ENCODE measurements at places on chromosomes 2 and 18. TPM values are rescaled to one million over a fixed set of nuclear protein-coding genes. Genes with fewer than 3 reads are reported as not detected.

DNA sequence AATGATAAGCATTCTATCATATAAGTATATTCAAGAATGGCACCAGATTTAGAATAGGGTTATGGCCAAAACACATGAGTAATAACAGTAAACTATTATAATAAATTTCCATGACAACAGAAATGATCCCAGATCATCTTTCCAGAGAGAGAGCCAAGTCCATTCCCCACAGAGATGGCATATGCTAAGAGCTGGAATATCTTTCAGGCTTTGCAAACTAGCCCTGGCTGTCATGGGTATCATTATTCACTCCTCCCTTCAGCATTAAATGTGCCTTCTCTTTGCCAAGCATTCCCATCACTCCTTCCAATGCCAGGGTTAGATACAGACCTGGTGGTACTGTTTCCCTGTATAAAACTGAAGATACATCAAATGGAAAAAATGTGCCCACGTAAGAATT is 10.9 kb downstream of the FEZ2 start:
- DNase-seq, result no peak

DNA sequence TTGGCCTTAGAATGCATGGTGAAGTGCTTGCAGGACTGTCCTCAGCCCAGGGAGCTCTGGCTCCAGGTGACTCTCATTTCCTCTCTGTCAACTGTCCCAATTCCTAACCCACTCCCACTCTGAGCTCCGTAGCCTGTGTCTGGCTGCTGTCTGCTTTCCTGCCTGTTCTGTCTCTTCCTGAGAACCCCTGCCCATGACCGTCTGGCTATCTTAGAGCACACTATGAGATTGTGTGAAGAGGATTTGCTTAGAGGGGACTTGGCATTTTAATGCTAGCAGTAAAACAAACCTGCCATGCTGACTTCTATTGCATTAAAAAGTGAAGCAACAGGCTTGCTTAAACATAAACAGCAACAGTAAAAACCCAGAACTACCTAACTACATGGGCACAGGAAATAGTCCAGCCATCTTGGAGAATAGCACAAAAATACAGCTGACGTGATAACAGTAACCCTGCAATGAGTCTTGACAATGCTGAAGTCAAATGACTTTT is 234.7 kb downstream of the PRKCE start:
- no peak for DNase-seq

- no peak for DNase-seq
These were observed 164.1 kb downstream of the TMEM247 start for GRCh38 chr2:46643493-46643892.

DNA sequence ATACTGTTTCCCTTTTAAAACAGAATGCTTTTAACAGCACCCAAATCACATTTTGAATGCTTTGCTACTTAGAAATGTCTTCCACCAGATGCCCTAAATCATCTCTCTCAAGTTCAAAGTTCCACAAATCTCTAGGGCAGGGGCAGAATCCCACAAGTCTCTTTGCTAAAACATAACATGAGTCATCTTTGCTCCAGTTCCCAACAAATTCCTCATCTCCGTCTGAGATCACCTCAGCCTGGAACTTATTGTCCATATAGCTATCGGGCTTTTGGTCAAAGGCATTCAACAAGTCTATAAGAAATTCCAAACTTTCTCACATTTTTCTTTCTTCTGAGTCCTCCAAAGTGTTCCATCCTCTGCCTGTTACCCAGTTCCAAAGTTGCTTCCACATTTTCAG is 1374.5 kb upstream of the NXPH2 start:
- DNase-seq, result no peak

DNA sequence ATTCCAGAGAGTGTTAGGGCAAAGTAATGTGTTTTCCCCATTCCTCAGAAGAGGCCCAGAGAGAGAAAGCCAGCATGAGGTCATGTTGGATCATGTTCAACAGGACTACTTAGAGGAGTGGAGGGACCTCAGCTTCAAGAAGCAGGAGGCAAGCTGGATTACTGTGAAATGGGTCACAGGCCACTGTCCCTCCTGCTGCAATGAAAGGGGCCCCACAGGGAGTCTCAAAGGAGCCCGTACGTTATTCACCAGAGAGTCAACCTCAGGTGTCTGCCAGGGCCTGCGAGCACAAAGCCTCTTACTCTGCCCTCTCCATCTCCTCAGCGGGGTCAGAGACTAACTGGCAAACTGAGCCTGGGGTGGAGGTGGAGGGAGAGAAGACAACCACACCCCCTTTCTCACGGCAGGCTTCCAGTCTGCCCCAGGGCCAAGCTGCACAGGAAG is 27.2 kb upstream of the ACYP2 start:
- DNase-seq, result no peak

DNA sequence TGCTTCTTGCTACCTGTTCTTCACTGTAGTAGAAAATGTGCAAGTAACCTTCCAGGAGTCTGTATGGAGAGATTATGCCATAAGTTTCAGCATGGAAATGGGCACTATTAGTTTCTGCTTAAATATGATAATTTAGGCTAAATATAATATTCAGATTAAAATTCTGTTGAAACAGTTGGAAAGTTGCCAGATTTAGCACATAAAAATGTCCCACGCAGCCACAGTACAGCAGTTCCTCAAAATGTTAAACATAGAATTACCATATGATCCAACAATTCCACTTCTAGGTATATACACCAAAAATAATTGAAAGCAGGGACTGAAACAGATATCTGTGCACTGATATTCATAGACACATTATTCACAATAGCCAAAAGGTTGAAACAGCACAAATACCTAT is 121.2 kb downstream of the NRP2 start:
- DNase-seq, result no peak

DNA sequence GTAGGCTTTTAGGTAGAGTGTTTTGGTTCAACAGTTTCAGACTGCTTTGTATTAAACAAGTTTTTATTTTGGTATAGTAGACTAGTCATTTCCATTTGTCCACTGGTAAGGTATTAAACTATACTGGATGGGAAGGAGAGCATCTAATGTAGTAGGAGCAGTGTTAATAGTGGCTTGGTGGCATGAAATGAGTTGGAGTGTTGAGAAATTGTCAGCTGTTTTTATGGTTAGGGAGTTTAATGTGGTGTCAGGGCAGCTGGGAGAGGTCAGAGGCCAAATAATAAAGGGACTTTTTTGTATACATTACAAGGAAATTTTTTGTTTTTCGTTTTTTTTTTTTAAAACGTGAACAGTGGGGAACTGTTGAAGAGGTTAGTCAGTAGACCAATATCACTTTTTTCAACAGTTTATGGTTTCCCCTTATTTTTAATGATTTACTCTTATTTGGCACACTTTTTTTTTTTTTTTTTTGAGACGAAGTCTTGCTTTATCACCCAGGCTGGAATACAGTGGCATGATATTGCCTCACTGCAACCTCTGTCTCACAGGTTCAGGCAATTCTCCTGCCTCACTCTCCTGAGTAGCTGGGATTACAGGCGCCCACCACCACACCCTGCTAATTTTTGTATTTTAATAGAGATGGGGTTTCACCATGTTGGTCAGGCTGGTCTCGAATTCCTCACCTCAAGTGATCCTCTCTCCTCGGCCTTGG is 21.2 kb downstream of the ACTR3 start:
- DNase-seq, result no peak

GRCh38 chr18:13435586-13436333 is 217.2 kb downstream of the LDLRAD4 start:
- no peak for DNase-seq

GRCh38 chr2:515441-516127 is 161.6 kb downstream of the TMEM18 start:
- no peak for DNase-seq

DNA sequence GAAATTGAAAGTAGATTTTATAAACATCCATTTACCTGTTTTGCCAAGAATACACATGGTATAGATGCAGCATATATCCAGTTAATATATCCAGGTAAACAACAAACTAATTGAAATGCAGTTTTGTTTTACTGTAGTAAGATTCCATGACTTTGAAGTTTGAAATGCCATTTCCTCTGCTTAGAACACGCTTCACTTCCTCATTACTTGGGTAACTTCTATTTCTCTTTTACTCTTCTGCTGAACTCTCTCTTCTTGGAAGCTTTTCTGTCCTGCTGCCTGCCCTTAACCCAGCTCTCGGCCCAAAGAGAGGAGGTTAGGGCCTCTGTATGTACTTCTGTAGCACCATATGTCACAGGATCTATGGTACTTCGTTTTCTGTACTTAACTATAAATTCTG is 14.1 kb upstream of the IL1RL2 start:
- no peak for DNase-seq

DNA sequence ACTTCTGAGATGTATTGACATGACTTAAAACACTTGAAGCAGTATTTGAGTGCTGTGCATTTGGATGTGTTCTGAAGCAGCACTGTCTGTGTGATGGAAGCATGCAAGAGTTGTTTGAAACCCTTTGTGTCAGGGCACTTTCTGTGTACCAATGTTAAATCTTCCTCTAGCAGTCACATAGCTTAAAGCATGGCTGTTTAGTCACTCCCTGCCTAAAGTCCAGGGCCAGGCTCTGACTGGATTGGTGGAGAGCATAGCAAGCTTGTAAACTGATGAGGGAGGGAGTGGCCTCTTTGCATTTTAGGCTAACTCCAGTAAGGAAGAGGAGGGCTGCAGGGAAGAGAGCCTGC is 73.5 kb downstream of the MYO1B start:
- DNase-seq, result no peak

- DNase-seq, result no peak
These were observed 315.1 kb upstream of the KLHL29 start for GRCh38 chr2:23069923-23070322.

DNA sequence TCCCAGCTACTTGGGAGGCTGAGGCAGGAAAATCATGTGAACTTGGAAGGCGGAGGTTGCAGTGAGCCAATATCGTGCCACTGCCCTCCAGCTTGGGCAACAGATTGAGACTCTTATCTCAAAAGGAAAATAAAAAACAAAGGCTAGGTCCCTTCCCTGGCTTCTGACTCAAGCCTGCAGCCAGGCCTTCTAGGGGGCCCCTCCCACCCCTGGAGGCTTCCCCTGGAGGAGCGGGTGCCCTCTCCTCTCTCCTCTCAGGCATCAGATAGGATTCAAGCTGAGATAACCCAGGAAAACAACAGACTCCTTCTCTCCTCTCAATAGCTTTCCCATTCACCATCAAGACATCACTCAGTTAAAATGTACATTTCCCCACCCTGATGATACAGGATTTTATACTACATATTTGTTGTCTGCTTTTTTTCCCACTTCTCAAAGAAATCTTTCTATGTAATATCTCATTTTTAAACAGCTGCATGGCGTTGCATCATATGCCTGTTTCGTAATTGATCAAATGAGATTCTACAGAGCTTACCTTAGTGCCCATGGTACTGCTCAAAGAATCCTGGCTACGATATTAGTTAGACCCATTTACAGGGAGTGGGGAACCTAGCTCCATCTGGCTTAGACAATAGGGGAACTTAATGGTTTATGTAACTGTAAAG is 20.6 kb upstream of the C2orf72 start:
- no peak for DNase-seq

DNA sequence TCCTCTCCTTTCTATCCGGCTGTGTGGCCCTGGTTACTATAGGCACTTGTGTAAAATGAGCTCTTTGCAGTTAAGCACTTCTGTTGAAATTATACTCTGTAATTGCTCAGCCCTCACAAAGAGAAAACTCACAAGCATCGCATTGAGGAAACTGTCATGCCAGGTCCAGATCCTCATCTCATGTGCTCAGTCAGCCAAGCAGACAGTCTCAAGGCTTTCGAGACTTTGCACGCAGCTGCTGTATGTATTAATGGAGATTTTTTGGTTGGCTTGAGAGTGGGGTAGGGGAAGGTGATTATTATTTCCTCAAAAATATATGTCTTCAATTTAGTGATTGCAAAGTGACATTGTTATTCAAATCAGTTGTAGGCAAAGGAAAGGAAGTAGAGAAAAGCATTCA is 33.0 kb upstream of the PHLPP1 start:
- DNase-seq, result no peak

DNA sequence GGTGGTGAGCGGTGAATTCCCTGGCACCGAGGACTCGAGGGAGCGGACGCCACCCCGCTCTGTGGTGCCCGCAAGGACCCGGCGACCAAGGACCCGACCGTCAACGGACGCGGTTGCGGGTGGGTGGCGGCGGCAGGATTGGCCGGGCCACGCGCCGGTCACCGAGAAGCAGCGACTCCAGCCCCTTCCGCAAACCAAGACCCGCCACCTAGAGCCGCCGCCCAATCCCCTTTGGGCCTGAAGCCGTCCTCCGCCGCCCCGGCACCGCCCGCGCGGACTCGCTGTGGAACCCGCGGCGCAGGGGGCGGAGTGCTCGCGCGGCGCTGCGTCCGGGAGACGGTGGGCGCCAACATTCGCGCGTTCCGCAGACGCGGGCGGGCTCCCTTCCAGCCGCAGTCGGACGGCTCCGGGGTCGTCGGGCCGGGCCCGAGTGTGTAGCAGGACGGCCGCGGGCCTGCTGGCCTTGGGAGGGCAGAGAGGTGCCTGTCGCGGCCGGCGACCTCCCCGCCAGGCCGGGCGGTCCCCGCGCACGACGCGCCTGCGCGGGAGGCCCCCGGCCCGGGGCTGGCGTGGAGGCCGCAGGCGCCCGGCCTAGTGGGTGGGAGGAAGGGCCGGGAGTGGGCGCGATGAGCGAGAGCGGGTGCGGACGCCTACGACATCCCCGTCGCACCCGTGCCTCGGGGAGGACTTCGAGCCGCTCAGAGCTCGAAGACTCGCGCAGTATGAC is at the start of the genes FAM228B and PFN4:
Gene FAM228B (plus strand): TSS at position 275 of the 727 bp plus-strand sequence. CDS start 893 bp downstream, outside the sequence.
Gene PFN4 (minus strand): TSS at position 140 of the 727 bp plus-strand sequence. CDS start 799 bp downstream, outside the sequence.
- no peak for DNase-seq

Gene RPRM
- not detected for polyA plus RNA-seq

Gene ANKRD30B
- polyA plus RNA-seq, result not detected

Gene HJURP
- 20.2 TPM for polyA plus RNA-seq

Gene HNMT
- polyA plus RNA-seq, result 6.8 TPM

Gene LRATD1
- 4.3 TPM for polyA plus RNA-seq

Gene MATN3
- polyA plus RNA-seq, result 0.81 TPM

Gene MDH1B
- 0.91 TPM for polyA plus RNA-seq

Gene LHCGR
- polyA plus RNA-seq, result not detected

Gene UGT1A8
- 0.41 TPM for polyA plus RNA-seq

Gene PRSS56
- not detected for polyA plus RNA-seq

Gene UGT1A5
- polyA plus RNA-seq, result 1.3 TPM

Data from keratinocyte (primary cell).